Activated T-cell treated with anti-CD3 and anti-CD28 coated beads, Interleukin-2, amount 50 U/mL, for 72 hours (primary cell): ENCODE measurements at places on chromosomes 5 and 9. TPM values are rescaled to one million over a fixed set of nuclear protein-coding genes. Genes with fewer than 3 reads are reported as not detected.

DNA sequence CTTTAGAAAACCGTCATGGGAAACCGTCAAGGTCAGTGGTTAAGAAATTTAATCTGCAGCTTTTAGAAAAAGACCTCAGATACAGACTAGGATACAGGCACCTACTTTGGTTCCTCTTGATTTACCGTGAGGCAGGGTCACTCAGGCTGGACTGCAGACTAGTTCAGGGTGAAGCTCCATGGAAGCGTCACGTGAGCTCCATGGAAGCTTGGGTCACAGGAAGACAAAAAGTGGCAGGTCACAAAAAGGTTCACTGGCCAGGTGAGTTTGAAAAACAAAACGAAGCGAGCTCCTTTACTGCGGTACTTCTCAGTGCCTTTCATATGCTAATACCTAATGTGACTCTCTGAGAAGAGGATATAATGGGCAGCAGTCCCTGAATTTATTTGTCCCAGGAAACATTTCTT is 43.0 kb downstream of the PRRC2B start:
- DNase-seq = no peak

DNA sequence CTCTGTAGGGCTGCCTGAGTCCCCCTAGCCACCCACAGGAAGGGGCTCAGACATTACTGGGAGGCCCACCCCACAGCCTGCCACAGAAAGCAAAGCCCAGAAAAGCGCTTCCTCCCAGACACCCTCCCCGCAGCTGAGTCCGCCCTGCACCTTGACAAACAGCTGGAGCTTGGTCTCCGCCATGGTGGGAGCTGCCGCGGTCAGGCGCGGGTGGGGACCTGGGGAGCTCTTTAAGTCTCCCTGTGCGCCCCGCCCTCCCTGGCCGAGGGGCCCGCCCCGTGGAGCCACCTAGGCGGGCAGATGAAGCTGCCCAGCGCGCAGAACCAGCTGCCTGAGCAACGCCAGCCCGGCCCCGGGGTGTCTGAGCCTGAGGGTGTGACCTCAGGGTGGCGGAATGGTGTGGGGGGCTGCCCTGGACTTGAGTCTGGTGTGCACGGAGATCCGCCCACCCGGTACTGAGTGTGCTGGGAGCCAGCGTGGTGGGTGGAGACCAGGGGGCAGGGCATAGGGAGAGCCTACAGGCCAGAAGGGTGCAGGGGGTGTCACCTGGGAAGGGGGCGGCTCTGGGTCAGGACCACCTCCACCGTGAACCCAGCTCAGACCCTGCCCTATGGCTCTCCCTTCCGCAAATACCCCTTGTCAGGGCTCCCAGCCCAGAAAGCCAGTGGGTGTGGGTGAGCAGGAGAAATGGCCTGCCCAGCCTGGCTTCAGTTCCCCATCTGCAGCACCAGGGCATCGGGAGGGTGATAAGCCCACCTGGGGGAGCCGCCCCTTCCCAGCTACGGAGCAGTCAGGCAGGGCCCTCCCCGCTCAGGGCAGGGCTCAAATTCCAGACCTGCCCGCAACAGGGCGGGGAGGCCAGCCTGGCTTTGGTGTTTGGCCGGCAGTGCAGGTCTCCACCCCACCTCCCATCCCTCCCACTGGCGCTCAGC is at the start of gene CLIC3:
CLIC3 (minus strand) TSS at position 208 of the 932 bp plus-strand sequence; CDS start at position 183, 25 bp downstream.
- DNase-seq = peak; percentile 35

GRCh38 chr9:138023394-138024124 is 146.0 kb downstream of the CACNA1B start:
- DNase-seq = no peak

DNA sequence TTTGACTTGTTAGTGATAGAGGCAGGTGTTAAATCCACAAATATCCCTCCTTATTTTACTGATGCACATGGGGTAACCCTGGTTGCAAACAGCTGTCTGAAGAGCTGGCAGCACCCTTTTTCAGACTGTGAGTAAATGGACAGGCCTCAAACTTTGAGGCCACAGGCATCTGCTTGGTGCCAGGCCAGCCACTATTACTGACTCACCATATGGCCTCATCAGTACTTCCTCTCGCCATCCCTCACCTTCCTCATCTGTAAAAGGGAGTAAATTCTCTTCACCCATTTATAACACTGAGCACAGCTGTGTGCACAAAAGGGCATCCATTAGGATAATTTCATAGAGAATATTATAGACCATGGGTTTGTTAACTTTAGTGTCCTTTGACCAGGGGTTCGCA is 11.9 kb upstream of the TNIP1 start:
- no peak for DNase-seq

GRCh38 chr9:101119206-101119819 is 90.8 kb downstream of the PLPPR1 start:
- DNase-seq = peak; percentile 28

DNA sequence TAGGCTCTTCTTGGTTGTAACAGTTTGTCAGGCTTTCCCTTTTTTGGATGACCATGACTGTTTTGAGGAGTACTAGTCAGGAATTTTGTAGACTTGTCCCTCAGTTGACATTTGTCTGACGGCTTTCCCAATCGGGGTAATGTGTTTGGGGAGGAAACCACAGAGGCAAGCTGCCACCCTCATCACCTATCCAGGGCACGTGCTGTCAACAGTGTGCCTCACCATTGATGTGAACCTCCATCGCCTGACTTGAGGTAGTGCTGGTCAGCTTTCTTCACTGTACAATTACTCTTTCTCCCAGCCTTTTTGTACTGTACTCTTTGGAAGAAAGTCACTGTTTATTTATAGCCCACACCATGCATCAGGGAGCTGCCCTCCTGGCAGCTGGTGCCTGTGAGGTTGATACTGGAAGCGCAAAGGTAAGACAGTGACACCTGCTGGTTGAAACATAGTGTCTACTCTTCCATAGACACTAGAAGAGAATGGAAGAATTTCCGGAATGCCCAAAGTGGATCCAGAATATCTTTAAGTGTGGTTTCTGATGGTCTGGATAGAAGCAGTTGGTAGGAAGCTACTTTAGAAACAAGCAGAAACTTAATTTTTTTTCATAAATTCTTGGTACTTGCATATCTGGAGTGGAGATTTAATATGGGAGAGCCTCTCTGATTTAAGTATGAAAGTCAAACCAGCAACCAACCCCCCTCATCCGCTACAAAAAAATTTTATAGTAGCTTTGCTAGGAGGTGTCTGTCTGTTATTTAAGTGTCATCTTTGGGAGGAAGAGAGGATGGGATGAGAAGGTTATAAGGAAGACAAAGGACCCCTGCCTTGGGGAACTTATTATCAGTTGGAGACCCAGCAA is 69.3 kb downstream of the SNX30 start:
- DNase-seq = peak; percentile 8

DNA sequence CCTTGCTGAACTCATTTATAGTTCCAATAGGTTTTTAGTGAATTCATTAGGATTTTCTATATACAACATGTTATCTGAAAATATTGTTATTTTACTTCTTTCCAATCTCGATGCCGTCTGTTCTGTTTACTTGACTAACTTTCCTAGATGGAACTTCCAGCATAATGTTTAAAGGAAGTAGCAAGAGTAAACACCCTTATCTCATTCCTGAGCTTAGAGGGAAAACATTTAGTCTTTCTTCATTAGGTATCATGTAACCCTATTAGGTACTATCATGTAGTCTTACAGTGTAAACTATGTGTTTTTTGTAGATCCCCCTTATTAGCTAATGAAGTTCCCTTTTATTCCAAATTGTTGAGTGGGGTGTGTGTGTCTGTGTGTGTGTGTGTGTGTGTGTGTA is 22.5 kb upstream of the OR2K2 start:
- DNase-seq = no peak

DNA sequence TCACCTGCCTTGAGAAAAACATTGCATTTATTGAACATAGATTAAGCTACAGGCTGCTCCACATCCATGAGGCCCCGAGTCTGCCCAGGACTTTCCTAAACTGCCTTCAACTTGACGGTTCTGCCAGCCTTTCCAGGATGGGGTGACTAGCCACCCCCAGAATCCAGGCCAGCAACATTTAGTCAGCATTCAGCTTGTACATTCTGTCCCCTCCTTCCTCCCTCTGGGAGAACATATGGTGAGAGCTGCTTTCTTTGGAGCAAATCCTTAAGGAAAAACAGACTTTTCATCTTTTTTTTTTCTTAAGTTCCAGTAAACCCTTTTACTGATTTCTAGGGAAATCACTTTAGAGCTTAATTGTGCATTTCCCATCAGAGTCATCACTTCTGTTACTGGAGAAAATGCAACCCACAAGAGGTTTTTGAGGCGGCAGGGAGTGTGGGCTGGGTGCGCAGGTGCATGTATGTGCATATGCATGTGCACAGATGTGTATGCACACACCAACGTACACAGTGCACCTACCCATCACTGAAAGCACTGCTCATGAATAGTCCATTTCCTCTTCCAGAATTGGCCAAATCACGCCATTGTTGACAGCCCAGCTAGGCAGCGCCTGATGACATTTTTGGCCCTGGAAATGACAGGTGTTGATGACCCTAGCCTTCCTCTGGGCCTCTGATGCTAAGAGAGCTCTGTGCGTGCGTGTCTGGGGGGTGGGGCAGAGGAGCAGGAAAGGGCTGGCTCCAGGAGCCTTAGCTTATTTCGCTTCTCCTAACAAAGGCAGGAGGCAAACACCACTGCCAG is 145.6 kb downstream of the HSD17B3 start:
- peak; percentile 8 for DNase-seq

DNA sequence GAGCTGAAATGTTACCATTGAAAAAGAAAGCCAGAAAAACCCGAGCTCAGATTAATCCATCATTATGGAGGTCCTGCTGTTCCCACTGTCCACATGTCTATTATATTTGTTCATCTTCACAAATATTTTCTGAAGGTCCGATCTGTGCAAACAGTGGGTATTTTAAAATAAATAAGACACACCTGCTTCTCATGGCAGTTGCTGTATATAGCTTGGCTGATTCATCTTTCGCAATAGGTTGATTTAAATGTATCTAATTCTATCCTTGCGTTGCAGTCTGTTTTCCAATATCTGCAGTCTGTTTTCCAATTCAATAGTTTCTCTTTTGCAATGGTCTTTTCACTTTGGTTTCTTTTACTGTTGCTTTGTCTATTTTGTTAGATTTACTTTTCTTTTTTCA is 87.4 kb upstream of the PCA3 start:
- no peak for DNase-seq

FAM163B gene
- total RNA-seq = not detected

NOP16 gene
- 42.3 TPM for total RNA-seq
